NCI-H1436 (cell line): ENCODE measurements at places on chromosomes 12 and 14.

- DNase-seq: no peak
Measured at GRCh38 chr14:38116895-38117294, 90.8 kb upstream of the SSTR1 start.

DNA sequence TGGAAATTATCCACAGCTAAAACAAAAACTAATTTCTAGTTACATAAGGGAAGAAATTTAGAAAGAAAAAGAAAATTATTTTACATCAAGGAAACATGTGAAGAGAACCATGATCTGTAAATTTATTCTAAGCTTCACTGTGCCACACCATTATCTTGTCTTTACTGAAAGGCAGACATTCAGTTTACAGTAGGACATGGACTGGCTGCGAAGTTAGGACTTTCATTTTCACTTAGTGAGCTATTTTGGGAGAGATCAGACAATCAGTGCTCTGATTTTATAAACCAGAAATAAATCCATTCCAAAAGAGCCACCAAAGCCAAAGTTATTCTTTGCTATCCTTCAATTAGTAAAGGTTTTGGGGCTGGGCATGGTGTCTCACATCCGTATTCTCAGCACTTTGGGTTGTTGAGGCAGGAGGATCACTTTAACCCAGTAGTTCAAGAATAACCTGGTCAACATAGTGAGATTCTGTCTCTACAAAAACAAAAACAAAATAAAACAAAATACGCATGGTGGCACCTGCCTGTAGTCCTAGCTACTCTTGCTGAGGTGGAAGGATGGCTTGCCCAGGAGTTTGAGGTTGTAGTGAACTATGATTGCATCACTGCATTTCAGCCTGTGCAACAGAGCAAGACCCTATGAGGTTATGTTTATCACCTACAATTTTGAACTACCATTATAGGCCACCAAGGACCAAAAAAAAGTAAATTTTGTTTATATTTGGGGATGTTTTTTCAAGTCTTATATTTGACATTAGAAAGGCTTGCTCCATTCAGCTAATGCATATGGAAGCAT, 1084.8 kb upstream of the ATXN7L3B start:
- DNase-seq: no peak

- no peak for DNase-seq
Measured at GRCh38 chr12:818733-819132, 66.4 kb downstream of the WNK1 start.

- no peak for DNase-seq
Measured at GRCh38 chr14:79727900-79728299, 483.4 kb downstream of the DIO2 start.

DNA sequence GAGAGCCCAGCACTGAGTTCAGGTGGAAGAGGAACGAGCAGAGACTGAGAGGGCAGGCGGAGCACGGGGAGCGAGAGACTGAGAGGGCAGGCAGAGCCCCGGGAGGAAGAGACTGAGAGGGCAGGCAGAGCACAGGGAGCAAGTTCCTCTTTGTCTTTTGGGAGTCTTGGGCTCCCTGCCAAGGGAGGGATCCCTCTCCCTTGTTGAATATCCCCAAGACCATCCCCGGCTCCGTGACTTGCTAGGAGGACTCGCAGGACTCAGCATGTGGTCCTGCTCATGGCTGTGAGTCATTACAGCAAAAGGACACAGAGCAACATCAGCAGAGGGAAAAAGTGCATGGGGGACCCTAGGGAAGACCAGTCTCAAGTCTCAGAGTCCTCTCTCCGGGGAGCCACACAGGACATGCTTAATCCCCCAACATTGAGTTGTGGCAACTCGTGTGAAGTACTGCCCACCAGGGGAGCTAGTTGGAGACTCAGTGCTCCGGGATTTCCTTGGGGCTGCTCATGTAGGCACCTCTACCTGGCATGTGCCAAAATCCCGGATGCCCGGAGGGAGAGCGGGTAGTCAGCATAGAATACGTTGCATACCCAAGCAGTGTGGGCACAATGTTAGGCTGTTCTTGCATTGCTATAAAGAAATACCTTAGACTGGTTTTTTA, 81.0 kb downstream of the CCDC92 start:
- no peak for DNase-seq

GRCh38 chr12:6116471-6117021, 7.9 kb downstream of the VWF start:
- no peak for DNase-seq

DNA sequence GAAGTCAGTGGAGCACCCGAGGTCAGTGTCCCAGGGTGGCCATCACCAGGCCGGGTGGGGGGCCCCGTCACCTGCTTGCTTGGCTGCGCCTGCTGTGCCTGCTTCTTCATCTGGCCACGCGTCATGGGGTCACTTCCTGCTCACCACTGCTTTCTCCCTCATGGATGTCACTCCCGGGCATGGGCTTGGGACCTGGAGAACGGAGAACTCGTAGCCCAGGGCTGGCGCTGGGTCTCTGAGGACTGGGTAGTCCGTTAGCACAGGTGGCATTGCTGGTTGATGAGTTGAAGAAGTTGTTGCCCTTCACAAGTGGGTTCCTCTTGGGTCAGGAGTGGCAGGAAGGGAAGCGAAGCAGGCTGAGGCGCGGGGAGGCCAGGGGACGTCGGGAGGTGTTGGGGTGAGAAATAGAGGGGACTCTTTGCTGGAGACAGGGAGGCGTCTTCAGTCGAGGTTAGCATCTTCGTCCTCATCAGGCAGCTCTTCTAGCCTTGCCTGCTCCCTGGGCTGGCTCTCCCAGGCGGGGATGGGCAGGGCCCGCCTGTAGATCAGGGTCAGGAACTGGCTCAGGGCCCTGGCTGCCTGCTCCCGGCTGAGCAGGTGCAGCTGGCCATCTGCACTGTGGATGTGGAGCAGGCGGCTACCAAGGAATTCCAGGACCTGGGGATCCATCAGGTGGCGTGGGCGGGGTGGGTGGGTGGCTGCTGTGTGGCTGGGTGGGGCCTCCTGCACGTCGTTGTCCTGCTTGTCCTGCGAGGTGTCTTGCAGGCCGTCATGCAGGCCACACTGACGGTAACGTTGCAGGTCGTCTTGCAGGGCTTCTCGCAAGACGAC, 23.0 kb downstream of the RTL1 start:
- no peak for DNase-seq

DNA sequence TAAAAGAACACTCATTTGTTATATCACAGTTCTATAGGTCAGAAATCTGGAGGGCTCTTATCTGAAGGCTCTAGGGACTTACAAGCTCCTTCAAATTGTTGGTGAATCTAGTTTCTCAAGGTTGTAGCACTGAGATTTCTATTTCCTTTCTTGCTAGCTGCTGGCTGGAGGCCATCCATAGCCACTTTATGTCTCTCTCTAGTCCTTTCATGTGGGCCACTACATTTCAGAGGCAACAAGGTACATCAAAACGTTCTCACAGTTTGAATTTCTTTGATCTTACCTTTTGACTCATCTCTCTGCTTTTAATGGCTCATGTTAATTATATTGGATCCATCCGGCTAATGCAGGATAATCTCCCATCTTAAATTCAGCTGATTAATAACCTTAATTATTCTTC, 286.8 kb downstream of the DIO2 start:
- no peak for DNase-seq

DNA sequence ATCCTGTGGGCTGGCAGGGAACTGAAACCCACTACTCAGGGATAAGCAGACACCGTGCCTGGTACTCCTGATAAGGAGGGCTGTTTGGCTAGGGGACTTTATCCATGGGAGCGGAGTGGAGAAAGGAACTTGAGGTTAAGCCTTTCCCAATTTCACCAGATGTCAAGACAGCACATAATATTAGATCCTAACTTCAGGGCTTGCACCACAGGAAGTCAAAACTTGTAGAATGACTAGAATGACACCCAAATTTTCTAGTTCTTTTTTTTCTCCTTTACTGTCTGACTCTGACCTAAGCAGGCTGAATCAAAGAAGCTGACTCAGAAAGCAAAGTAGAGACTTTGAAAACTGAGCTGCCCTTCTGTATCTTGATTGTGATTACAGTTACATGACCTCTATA, 7.1 kb upstream of the CGRRF1 start:
- DNase-seq: no peak

DNA sequence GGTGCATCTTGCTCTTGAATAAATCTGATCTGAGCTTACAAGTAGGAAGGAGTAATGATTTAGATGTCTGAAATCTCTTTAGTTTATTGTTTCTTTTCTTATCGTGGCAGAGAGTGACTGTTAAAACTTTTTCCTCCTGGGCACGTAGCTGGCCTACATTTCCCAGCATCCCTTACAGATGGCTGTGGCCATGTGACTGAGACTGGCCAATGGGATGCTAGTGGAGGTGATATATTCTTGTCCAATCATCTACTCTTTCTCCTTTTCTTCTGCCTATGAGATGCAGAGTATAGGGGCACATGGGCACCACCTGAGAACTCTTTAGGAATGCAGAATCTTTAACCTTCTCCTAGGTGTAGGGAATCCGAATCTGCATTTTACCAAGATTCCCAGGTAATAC, 237.3 kb downstream of the RGS6 start:
- no peak for DNase-seq

- no peak for DNase-seq
Measured at GRCh38 chr14:92702441-92702918, 45.9 kb downstream of the LGMN start.

DNA sequence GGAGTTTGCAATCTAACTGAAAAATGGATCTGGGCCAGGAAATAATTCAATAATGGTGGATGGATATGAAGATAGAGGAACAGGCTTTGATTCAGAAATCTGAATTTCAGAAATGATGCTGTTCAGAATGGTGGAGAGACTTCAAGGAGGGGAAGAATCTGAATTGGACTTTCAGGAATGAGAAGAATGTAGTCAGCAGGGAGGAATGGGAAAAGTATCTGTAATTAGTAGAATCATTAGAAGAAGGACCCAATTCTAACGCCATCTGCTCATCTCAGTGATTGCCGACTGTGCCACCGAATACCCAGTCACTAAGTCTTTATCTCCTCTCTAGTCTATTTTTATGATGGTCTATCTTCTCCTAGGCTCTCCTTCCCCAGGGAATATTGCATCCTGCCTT, 363.2 kb downstream of the GALC start:
- no peak for DNase-seq

DNA sequence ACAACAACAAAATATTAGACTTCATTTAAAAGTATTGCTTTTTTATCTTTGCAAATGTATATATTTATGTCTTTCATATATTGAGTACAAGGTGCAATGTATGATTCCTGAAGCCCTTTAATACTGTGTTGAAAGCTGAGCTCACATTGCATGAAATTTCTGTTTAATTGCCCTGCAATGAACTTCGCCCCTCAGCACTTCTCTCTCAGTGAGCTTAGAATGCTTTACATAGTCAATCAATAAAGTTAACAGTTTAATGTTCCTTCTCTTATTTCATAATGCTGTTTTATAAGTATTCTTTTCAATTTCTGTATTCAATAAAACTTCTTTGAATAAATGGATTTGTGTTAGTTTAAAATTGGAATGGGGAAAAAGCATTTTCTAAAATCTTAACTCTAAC, 607.1 kb downstream of the SOX5 start:
- no peak for DNase-seq

DNA sequence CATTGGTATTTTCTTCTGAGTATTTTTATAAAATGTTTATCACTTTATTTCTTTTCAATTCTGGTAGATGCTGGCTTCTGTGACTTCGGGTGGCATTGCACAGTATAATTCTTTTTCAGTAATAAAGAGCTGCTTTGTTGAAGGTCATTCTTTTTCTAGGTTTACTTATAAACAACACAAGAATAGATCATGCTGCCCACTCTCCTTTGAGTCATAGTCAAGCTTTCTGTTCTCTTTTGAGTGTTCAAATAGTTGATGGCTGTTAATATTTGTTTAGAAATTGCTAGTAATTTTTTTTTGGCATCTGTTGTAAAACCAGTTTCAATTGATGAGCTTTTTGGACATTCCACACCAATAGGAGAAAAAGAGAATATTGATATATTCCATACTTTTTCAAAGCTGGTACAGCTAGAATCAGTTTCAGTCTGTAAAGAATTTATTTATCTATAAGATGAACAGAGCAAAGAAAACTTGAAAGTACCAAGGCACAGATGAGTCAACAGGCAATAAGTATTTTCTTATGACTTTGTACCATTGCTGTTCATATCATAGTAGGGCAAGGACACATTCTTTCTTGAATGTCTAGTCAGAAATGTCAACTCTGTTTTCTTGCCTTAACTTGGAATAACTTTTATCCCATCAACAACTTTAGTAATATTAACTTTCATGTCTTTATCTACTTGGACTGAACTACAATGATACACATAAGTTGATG, 513.0 kb upstream of the SEL1L start:
- no peak for DNase-seq

- DNase-seq: peak; percentile 0
Measured at GRCh38 chr12:39990122-39991101, 115.5 kb downstream of the SLC2A13 start.

GRCh38 chr12:13350381-13350780, 153.9 kb downstream of the EMP1 start:
- no peak for DNase-seq

GRCh38 chr12:128916425-128916824, 63.1 kb downstream of the GLT1D1 start:
- DNase-seq: no peak

DNA sequence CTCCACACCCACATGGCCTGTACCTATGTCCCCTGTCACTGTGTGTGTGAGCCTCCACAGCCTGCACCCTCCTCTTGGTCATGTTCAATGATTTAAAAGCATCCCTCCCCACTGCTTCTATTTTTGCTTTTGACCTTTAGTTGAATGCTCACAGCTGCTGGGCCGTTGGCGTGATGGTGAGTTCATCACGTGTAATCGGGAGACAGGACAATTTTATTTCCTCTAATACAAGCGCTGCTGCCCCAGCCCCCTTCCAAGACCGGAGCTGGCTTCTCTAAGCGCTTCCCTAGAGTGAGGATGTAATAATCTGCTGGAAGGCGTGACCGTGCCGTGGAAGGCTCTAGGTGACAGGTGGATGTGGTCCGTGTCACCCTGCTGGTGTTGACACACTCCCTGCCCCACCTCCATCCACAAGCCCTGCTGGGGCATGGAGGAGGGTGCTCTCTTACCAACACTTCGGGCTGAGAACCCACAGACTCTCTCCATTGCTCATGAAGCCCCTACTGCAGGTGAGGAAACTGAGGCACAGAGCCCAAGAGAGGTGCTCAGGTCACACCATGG, 25.4 kb downstream of the CCDC85C start:
- DNase-seq: no peak

DNA sequence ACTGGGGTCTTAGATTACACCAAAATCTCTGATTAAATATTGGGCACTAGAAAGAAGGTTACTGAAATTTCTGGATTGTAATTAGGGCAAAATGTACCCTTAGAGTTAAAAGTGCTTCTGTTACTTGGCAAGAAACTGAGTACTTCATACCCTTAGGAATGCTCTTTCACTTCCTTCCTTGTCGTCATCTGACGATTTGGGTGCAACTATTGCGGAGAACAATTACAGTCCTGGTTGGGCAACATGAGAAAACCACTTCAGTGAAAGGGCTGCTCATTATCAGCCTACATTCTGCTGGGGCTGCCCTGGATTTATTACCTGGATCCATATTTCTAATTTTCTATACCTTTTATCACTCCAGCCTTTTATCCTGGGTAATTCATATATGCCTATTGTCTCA, 348.5 kb upstream of the MDGA2 start:
- no peak for DNase-seq
